PC-3 (cell line): ENCODE measurements at places on chromosomes 16 and 17. TPM values are rescaled to one million over a fixed set of nuclear protein-coding genes. Genes with fewer than 3 reads are reported as not detected.

The BEAN1 gene
- 1.9 and 2.2 TPM in 2 replicates for total RNA-seq

GRCh38 chr17:41446806-41447205, 6.0 kb upstream of the KRT38 start:
- peak; percentile 34 for DNase-seq

The TMEM98 gene
- total RNA-seq: 59.0 and 59.4 TPM in 2 replicates

DNA sequence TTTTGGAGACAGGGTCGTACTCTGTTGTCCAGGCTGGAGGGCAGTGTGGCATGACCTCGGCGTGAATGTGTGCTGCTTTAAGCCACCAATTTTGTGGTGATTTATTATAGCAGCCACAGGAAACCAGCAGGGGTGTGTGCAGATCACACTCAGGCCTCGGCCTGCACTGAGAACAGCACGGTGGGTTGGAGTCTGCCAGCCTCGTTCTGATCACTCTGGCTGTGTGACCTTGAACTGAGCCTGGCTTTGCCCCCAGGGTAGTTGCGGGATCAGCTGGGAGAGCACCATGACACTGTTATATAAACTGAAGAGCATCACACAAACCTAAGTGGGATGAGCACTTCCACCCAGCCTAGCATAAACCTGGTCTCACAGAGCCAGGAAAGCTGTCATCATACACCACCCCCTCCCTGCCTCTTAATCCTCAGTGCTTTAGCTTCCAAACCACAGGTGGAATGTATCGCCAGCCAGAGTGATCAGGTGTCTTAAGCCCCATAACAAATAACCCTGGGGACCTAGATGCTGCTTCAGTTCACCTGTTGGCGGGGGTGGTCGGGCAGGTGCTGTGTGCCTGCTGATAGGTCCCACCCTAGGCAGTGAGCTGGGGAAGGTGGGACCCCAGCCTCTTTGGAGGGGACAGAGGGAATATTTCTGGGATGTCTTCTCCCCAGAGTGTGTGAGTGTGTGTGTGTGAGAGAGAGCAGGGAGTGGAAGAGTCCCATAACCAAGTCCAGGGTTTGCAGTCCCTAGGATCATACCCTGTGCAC, 28.6 kb upstream of the NDRG4 start:
- DNase-seq: no peak

DNA sequence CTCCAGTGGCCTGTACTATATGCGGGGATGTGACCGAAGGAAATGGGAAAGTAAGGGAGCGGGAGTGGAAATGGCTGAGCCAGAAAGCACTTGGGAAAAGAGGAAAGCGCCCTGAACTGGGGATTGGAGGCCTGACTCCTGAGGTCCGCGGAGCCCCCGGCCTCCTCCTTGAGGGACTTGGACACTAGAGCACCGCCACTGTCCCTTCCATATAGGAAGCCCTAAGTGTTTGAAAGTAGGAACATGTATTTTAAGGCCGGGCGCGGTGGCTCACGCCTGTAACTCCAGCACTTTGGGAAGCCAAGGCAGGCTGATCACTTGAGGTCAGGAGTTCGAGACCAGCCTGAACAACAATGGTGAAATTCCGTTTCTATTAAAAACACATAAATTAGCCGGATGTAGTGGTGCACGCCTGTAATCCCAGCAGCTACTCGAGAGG, 530 bp upstream of the ZDHHC7 start:
- DNase-seq: no peak

The KCNG4 gene
- total RNA-seq: 0.04 TPM in 1 of 2 replicates, not detected in the other

The MYH2 gene
- total RNA-seq: not detected in 2 replicates

- DNase-seq: no peak
Measured at GRCh38 chr17:69972251-69972650, 102.8 kb upstream of the KCNJ16 start.

- DNase-seq: peak; percentile 50
Measured at GRCh38 chr17:29107933-29108822, 65.2 kb downstream of the PIPOX start.

The CEP295NL gene
- total RNA-seq: 1.8 and 2.4 TPM in 2 replicates

DNA sequence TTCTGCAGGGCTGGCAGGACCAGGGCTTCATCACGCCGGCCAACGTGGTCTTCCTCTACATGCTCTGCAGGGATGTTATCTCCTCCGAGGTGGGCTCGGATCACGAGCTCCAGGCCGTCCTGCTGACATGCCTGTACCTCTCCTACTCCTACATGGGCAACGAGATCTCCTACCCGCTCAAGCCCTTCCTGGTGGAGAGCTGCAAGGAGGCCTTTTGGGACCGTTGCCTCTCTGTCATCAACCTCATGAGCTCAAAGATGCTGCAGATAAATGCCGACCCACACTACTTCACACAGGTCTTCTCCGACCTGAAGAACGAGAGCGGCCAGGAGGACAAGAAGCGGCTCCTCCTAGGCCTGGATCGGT, 1.4 kb downstream of the CDK5R1 start:
- no peak for DNase-seq
